ENCODE measurements at places on chromosomes 7 and 10.

DNA sequence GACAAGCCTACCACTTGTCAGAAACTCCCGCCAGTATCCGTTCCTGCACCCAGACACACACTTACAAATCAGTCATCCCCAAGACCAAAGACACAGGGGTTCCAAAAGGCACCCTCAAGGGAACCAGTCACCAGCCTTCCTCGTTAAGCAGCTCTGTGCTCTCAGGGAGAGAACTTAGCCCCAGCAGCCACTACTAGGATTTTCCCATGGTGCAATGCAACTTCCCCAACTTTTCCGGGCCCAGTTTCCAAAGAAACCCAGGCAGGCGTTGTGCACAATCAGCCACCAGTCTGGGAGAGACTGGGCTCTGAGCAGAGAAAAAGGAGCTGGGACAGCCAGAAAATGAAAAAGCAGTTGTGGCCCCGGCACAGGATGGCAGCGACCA is 1.2 kb downstream of the DLG5 start:
- DNase-seq = no peak

GRCh38 chr10:14533295-14533694 is 202.6 kb upstream of the FRMD4A start:
- DNase-seq = no peak

DNA sequence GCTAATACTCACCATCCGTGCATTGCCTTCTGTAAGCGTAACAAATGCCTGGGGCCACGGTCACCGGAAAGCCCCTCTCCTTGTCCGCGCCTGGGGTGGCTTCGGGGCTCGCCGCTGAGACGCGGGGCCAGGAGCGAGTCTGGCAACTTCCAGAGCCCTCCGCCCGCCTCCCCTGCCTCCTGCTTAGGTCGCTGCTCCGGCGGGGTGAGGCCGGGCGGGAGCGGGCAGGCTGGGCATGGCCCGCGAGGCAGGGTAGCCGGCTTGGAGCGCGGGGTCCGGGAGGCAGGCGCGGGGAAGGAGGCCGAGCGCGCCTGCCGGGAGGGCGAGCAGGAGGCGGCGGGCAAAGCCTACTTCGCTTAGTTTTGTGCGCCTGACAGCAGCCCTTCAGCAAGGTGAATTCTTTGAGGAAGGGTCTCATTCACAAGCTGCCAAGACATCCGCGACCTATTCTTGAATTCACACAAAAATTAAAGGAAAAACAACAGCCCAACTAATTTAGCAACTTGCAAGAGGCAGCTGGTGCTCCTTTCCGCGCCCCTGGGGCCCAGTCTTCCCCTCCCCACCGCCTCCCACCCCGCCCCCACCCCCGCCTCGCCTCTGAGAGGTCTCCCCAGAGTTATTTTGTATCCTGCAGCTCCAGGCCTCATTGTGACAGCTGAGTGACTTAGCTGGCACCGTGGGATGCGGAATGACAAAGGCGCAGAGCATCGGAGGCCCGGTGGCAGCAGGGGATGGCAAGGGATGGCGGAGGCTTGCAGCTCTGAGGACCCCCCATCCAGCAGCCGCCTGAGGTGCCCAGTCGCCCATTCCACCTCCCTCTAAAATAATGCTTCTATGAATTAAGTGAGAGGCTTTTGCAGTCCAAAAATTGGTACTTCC is 12.8 kb upstream of the KAT6B start:
- DNase-seq = no peak

DNA sequence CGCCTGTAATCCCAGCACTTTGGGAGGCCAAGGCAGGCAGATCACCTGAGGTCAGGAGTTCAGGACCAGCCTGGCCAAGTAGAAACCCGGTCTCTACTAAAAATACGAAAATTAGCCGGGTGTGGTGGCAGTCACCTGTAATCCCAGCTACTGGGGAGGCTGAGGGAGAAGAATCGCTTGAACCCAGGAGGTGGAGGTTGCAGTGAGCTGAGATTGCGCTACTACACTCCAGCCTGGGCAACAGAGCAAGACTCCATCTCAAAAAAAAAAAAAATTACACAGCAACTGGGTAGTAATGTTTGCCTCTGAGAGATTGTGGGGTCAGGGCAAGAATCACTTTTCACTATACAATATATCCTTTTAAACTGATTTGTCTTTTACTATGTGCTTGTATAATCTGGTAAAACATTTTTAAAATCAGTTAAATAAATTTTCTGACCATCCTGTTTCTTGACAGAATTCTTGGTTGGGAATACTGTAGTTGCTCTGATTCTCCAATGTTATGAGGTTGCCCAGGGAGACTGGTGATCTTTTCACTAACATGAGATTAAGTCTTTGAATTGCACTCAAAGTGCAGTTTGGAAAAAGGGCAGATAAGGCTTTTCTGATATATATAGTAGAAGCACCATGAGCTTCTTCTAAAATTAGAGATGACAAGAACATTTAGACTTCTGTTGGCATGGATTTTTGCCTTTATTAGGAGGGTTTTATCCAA is 1.5 kb downstream of the ENTPD7 start:
- no peak for DNase-seq

DNA sequence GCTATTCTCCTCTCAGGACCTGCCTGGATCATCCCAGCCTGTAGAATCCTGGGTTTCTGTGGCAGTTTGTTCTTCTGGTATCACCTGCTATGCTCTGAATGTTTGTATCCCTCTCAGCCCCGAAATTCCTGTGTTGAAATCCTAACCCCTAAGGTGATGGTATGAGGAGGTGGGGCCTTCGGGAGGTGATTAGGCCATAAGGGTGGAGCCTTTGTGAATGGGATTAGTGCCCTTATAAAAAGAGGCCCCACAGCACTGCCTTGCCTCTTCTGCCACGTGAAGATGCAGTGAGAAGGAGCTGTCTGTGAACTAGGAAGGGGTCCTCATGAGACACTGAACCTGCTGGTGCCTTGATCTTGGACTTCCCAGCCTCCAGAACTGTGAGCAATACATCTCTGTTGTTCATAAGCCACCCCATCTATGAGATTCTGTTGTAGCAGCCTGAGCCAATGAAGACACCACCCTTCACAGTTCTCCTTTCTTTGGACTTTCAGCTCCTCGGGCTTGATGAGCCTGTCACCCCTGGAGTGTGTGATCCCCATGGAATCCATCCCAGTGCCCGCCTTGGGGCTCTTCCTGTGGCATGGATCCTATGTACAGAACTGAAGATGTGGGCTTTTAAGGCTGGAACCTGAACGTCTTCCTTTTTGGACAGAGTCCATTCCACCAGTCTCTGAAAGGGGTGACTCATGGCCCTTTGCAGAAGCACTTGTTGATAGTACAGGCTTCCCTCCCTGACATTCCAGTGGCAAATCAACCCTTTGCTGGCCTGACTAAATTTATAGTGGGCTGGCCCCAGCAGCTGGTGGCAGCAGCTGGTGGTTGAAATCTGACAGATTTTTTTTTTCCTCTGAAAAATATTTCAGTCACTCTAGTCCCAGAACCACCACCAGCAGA is 138.0 kb downstream of the TACC2 start:
- DNase-seq = no peak

DNA sequence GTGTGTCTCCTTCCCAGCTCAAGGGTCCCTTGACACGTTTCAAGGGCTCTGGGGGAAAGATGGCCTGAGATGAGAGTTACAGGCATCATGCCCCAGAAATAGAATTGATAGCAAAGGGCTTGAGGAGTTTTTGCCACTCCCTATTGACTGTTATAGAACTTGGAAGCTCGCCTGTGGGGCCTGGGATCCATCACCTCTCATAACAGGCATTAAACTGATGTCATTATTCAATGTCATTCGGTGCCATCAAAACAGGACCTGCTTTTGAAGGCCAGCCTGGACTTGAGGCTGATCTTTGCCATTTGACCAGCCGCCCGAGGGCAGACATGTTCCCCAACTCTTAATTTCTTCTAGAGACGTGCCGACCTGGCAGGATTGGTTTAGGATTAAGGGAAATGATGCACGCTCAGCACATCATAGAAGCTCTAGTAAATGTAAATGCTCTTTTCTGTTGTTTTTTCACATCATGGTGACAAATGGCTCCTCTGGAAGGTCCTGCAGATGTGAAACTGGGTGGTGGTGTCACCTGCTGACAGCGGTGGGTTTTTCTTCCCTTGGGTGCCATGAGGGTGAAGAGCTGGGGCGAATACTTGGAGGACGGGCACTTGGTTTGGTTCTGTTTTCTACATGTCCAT is 16.7 kb upstream of the KLF6 start:
- DNase-seq = no peak

DNA sequence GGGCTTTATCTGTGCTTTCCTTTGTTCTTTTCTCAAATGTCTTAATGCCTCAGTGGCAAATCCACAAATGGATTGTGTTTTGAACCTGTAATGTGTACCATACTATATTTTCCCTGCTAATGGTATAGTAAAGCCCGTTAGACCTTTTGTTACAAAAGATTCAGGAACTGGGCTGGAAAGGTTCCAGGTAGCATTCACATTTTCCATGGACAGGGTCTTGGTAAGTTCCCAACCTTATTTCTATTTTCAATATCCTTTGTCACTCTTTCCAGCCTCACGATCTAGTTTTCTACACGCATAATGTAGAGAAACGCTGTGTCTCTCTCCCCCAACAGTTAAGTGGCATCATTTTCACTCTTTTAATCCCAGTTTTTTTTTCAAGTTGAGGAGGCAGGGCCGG is 153.0 kb downstream of the PLCE1 start:
- no peak for DNase-seq

DNA sequence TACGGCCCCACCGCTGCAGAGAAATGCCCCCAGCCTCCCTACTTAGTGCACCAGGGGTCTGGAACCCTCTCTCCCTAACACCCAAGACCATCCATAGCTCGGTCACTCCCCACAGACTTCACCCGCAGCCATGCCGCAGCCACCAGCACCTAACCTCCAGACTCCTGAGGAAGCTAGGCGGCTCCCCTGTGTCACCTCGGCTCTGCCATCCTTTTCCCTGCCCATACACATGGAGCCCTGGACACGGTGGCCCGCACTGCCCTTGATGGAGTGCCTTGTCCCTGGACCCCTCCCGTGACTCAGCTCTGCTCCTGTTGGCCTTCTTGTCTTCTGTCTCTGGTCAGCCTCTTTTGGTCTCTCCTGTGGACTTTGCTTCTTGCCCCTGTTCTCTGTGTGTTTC is 107.5 kb downstream of the INSYN2A start:
- no peak for DNase-seq

- DNase-seq = no peak
Measured at GRCh38 chr10:69278446-69278963, at the start of gene HK1. TSS of gene HK1 (plus strand) at chr10:69278496.

- DNase-seq = no peak
Measured at GRCh38 chr10:69220507-69220906, 375 bp downstream of the HKDC1 start.

DNA sequence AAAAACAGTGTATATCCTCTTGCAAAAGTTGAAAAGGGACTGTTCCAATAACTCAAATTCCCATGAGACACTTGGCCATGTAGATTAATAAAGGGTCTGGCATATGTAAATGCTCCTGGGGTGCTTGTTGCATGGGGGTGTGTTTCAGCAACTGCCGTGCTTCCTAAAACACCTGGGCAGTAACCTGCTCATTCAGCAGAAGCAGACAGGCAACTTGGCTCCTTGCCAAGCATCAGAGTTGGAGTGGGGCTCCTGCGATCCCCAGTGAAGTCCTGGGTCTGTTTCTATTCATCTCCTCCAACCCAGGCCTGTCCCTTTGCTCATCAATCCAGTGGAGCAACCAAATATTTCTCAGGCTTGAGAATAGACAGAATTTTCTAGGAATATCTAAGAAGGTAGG is 42.2 kb upstream of the ADAM12 start:
- DNase-seq = no peak

DNA sequence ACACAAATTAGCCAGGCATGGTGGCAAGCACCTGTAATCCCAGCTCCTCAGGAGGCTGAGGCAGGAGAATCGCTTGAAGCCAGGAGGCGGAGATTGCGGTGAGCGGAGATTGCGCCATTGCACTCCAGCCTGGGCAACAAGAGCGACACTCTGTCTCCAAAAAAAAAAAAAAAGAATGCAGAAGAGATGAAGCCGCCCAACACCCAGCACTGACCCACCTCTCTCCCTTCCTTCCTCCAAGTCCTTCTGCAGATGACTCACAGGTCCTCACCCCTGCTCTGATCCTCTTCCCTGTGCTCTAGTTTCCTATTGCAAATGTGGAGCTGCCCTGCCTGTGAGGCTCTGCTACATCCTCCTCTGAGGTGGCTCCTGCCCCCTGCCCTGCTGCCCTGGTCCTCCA is 22.0 kb upstream of the OPALIN start:
- no peak for DNase-seq

- DNase-seq = no peak
Measured at GRCh38 chr7:73901823-73902597, 41.1 kb downstream of the TMEM270 start.

- no peak for DNase-seq
Measured at GRCh38 chr7:24866004-24866615, 108.8 kb upstream of the GSDME start.

- DNase-seq = no peak
Measured at GRCh38 chr10:105062951-105063350, 421.9 kb downstream of the SORCS3 start.

GRCh38 chr7:135678612-135679575 is 16.6 kb downstream of the STMP1 start:
- no peak for DNase-seq

DNA sequence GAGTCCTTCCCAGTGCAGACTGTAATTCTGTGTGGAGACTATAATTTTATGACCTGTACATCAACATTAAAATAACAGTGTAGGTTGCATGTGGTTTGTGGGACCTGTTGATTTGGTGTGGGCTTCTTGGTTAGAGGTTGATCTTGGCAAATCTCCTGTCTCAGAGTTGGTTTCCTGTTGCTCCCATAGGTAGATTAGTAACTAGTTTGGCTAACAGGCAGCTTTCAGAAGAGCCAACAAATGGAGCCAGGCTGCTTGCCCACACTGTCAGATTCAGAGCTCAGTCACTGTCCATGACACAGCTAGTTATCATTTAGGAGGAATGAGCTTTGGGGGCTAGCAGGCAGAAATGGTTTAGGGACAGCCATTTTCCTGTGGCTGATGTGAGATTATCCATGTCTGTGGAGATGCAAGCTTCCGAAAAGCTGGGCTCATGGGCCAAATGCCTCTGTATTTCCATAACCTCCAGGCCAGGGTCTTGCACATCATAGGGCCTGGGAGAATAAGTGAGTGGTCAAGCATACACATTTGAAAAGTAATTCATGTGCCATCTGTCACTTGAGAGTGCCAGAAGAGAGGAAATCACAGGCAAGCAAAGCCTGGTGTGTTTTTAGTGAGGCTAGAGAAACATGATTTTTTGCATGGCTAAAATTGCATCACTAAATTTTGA is 33.4 kb downstream of the CCM2 start:
- no peak for DNase-seq

GRCh38 chr10:86392723-86393094 is 26.1 kb upstream of the GRID1 start:
- no peak for DNase-seq

Data from urinary bladder (tissue), 4 donors.